ENCODE measurements at places on chromosomes 11 and 22.

DNA sequence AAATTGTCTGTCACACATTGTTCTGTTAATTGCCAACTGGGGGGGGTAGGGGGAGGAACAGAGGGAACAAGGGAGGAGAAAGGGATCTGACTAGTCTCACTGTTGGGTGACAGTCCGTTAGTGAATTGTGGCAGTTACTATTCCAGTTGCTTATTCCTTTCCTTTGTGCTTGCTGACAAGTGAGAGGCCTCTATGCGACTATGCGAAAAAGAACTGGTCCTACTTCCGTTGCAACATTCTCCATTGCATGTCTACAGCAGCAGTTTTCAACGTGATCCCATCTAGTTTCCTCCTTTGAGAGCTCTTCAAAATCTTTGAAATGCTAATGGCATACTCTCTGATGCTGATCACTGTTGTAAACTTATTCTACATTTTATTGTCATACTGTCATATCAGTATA lies 672.2 kb downstream of the LRRC4C start:
- H3K4me3 ChIP-seq, result no peak overlapping the region
- no peaks in the 10 kb centered on the region for H3K36me3 ChIP-seq
- no peaks in the 10 kb centered on the region for H3K27me3 ChIP-seq

- H3K4me3 ChIP-seq, result no peak overlapping the region
- no peak for DNase-seq
- H3K4me1 ChIP-seq, result no peaks in the 10 kb centered on the region
- H3K36me3 ChIP-seq, result no peaks in the 10 kb centered on the region
- no peak overlapping the region for H3K27ac ChIP-seq
- H3K27me3 ChIP-seq, result peaks cover 26% of the 10 kb centered on the region
Observed at GRCh38 chr11:116698080-116698479, 74.7 kb downstream of the BUD13 start.

- H3K4me1 ChIP-seq, result peaks cover 17% of the 10 kb centered on the region
- no peak overlapping the region for H3K27ac ChIP-seq
- H3K36me3 ChIP-seq, result no peaks in the 10 kb centered on the region
- DNase-seq, result no peak
Observed at GRCh38 chr11:77450227-77450626, 23.7 kb downstream of the PAK1 start.

GRCh38 chr11:13026722-13027121 lies 17.6 kb downstream of the RASSF10 start:
- H3K27ac ChIP-seq, result no peak overlapping the region
- no peak overlapping the region for H3K4me3 ChIP-seq
- H3K27me3 ChIP-seq, result peaks cover 6% of the 10 kb centered on the region
- H3K4me1 ChIP-seq, result no peaks in the 10 kb centered on the region

GRCh38 chr22:23383491-23384361 lies 196.4 kb downstream of the IGLL1 start:
- no peak overlapping the region for H3K27ac ChIP-seq
- DNase-seq, result no peak
- peaks cover 6% of the 10 kb centered on the region for H3K4me1 ChIP-seq
- H3K36me3 ChIP-seq, result no peaks in the 10 kb centered on the region
- H3K27me3 ChIP-seq, result peaks cover 23% of the 10 kb centered on the region
- H3K4me3 ChIP-seq, result no peak overlapping the region

- no peaks in the 10 kb centered on the region for H3K27me3 ChIP-seq
- no peak overlapping the region for H3K27ac ChIP-seq
- H3K36me3 ChIP-seq, result peaks cover 50% of the 10 kb centered on the region
- H3K4me1 ChIP-seq, result peaks cover 16% of the 10 kb centered on the region
- DNase-seq, result peak; percentile 37
Observed at GRCh38 chr11:108697872-108698473, 33.1 kb downstream of the DDX10 start.

DNA sequence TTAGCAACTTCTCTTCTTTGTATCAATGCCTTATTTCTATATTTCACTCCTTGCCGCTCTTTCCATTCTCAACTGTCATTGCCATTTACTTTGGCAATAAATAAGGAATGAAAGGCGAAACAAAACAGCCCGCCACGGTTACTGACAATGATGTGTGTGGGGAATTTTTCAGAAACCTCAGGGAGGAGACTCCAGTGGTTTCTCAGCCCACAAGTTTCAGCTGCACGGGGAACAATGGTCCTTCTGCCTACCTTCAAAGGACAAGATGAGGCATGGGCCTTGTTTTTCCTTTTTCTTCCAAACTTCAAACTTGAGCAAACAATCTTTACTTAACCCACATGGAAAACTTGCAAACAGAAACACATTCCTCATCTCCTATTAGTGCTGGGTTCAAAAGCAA lies 409.4 kb downstream of the METTL15 start:
- DNase-seq, result no peak
- no peak overlapping the region for H3K4me3 ChIP-seq
- H3K27ac ChIP-seq, result no peak overlapping the region
- no peaks in the 10 kb centered on the region for H3K36me3 ChIP-seq
- H3K27me3 ChIP-seq, result no peaks in the 10 kb centered on the region
- H3K4me1 ChIP-seq, result no peaks in the 10 kb centered on the region

- no peak overlapping the region for H3K4me3 ChIP-seq
- H3K4me1 ChIP-seq, result no peaks in the 10 kb centered on the region
Observed at GRCh38 chr11:106491751-106492150, 414.3 kb downstream of the AASDHPPT start.

- peaks cover 13% of the 10 kb centered on the region for H3K36me3 ChIP-seq
- no peak for DNase-seq
- no peak overlapping the region for H3K4me3 ChIP-seq
- H3K27ac ChIP-seq, result no peak overlapping the region
Observed at GRCh38 chr11:47451990-47452389, 3.1 kb upstream of the RAPSN start.

- H3K36me3 ChIP-seq, result no peaks in the 10 kb centered on the region
- no peak for DNase-seq
- H3K27me3 ChIP-seq, result peaks cover 33% of the 10 kb centered on the region
Observed at GRCh38 chr22:44628835-44629234, 73.2 kb upstream of the PRR5 start.

DNA sequence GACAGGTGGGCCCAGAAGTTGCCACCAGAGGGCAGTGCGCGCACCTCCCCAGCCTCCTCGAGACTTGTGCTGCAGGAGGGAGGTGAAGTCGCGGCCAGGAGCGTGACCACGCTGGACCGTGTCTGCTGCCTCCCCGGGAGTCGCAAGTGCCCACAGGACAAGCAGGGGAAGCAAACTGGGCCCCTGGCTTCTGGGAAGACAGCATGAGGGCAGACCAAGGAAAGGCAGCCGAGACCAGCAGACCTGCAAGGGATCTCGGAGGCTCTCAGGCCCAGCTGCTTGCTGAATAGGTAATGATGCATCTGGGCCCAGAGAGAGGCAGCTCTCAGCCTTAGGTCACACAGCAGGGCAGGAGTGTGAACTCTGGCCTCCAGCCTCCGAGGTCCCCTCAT lies 17.0 kb upstream of the IL2RB start:
- H3K36me3 ChIP-seq, result no peaks in the 10 kb centered on the region
- peak overlapping the region; percentile 37 for H3K4me3 ChIP-seq
- H3K27me3 ChIP-seq, result peaks cover 8% of the 10 kb centered on the region
- no peak overlapping the region for H3K27ac ChIP-seq
- peaks cover 45% of the 10 kb centered on the region for H3K4me1 ChIP-seq

- no peak overlapping the region for H3K4me3 ChIP-seq
- no peak for DNase-seq
- H3K27me3 ChIP-seq, result no peaks in the 10 kb centered on the region
- H3K4me1 ChIP-seq, result no peaks in the 10 kb centered on the region
- no peak overlapping the region for H3K27ac ChIP-seq
- H3K36me3 ChIP-seq, result peaks cover 22% of the 10 kb centered on the region
Observed at GRCh38 chr11:10885703-10886363, 28.0 kb upstream of the ZBED5 start.

- H3K27ac ChIP-seq, result no peak overlapping the region
- H3K4me1 ChIP-seq, result no peaks in the 10 kb centered on the region
- no peaks in the 10 kb centered on the region for H3K36me3 ChIP-seq
- H3K4me3 ChIP-seq, result no peak overlapping the region
- no peak for DNase-seq
- peaks cover 16% of the 10 kb centered on the region for H3K27me3 ChIP-seq
Observed at GRCh38 chr11:32062540-32062939, 28.3 kb upstream of the RCN1 start.

Measured in stimulated activated naive B cell treated with anti-CD40 and anti-IgM and Interleukin-4, amounts not matched to agents 10 μg/mL and 1 μg/mL and 100 μg/mL, for 72 hours (primary cell).